NCI-H2081 (cell line): ENCODE measurements at places on chromosomes 5 and 9.

GRCh38 chr9:125631391-125632085 is 75.5 kb downstream of the MAPKAP1 start:
- DNase-seq, result peak; percentile 46

DNA sequence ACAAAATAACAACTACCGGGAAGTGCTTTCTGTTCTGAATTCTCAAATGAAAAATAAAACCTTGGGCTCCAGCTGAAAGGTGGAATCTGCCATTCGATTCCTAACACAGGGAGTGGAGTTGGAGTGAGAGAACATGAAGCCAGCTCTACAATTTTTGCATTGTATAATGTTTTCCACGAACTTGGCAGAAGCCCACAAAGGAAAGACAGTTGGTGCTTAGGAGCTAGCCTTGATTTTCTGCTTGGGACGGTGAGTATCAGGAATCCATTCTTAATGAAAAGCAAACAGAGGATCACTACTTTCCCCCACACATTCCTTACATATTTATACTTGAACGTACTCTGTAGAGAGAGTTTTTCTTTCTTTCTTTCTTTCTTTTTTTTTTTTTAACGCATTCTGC is 74.2 kb upstream of the FBXL7 start:
- no peak for DNase-seq

DNA sequence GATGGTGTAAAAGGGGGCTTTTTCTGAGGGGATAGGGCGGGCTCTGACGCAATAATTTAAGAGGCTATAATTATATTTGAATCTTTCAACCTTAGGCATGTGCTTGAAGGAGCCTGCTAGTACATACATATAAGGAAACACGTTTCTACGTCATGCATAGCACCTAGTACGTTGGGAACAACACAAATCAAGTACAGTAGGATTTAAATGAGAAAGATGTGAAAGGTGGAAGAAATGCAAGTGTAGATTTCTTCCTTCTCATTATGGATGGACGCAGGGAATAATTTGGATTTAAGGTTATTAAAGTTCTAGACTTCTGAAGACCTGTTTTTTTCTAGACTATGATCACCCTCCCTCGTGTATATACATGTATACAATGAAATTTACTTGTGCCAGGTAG is 927 bp upstream of the CDO1 start:
- DNase-seq, result no peak

DNA sequence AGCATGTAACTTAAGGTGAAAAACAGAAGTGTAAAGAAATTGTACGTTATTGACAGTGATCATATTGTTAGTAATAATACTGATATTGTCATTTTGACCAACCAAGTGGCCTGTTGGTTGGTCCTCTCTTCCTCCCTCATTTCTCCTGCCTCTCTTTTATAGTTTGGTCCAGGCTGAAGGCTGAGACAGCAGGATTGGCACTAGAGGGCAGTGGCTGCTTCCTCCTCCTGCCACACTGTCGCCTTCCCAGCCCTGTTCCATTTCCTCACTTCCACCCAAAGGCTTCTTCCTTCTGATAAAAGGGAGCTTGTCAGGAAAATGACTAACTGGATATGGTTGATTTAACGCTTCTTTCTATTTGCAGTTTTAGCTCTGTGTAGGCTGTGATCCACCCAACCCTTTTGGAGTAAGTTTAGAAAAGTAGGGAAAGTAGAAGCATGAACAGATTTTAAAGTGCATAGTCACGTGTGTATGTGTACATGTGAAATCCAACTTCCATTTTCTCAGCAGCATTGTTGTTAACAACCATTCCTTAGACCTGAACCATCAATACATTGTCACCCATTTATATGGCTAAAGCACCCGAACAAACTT is 35.6 kb downstream of the PTCD2 start:
- peak; percentile 8 for DNase-seq

DNA sequence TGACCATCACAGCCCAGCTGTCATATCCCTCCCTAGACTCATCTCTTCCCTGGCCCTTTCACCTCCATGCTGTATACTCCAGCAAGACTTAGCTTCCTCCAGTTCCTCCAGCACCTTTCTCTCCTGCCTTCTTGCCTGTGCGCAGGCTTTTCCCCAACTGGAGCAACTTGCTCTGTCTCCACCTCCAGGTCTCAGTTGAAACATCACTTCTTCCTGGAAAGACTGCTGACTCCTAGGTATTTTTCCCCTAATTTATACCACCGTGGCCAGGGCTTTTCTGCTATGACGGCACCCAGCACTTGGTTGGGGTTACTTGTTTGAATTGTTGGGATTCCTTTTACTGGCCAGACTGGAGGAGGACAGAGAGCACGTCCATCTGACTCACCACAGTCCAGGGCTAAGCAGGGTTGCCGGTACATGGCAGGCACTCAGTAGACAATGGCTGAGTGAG is 67.5 kb downstream of the KCNIP1 start:
- no peak for DNase-seq

DNA sequence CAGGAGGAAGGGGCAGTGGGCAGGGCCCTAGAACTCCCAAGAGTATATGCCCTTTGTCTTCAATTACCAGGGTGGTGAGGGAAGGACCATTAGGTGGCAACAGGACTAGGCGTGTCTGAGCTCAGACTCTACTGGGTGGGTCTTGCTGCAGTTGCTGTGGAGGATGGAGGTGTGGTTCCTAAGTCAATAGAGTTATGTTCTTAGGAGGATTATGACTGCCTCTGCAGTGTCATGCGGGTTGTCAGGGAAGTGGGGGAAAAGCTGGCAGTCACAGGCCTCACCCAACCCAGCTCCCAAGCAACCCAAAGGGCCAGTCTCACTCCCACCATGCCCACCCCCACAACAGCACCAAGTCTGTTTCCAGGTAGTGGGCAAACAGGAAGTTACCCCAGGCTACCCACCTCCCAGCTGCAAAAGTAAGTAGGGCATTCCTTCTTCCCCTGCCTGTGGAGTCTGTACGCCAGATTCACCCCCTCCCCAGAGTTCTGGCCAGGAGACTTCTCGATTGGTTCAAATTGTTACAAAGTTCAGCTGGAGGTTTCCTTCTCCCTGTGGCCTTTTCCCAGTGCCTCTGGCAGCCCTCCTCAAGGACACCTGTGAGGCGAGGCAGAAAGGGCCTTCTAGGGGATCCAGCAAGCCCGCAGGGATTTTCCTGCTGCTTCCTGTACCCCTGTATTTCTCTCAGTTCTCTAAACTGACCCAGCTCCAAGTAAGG is 145.3 kb downstream of the HINT1 start:
- DNase-seq, result no peak

GRCh38 chr5:8641786-8642505 is 773.0 kb downstream of the MTRR start:
- DNase-seq, result no peak

DNA sequence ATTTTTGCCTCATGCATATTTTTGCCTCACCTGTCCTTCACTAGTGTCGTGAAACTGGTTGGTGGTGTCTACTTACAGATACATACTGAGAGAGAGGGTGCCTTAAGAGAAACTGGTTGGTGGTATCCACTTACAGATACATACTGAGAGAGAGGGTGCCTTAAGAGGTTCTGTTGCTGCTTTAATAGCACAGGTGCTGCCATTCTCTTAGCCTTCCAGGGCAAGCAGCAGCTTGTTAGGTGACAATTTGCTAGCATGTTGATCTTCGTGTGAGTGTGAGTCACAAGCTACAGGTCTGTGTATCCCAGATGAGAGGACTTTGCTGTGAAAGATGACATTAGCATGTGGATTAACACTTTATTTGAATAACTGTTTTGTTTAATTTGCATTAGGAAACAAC is 1.4 kb downstream of the PTTG1 start:
- DNase-seq, result peak; percentile 11

DNA sequence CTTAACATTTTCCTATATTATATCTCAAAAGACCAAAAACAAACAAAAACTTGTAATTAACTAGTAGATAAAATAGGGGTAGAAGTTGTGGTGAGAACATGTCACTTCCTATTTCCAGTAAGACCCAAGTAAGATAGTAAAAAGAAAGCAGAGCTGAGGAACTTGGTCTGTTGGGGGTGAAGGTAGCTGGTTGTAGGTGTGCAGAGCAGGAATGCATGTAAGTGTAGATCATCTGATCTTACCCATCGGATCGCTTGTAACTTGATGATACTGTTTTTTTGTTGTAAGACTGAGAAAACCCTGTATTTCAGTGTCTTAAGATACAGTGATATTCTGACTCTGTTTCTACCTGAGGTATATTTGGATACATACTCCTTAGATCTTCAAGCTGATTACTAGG is 5.7 kb downstream of the SRP19 start:
- DNase-seq, result no peak

GRCh38 chr5:59390074-59390659 is 503.4 kb downstream of the PDE4D start:
- peak; percentile 4 for DNase-seq

DNA sequence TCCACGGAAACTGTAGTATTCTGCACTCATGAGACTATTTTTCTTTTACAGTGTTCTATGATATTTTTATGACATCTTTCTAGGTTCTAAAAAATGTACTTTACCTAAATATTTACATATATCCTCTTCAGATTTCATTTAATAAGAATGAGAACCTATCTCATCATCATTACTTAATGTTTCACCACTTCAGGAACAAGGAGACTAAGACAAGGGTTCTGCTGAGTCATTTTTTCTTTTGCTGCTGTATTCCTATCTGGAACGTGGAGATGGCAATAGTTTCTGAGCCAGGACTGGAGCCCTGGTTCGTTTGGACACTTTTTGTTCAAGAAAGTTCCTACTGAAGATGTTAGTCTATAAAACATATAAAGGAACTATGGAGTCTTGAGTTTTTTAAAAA is 258.2 kb upstream of the MAP3K1 start:
- no peak for DNase-seq

GRCh38 chr5:135106610-135107471 is 72.8 kb upstream of the PITX1 start:
- DNase-seq, result no peak

DNA sequence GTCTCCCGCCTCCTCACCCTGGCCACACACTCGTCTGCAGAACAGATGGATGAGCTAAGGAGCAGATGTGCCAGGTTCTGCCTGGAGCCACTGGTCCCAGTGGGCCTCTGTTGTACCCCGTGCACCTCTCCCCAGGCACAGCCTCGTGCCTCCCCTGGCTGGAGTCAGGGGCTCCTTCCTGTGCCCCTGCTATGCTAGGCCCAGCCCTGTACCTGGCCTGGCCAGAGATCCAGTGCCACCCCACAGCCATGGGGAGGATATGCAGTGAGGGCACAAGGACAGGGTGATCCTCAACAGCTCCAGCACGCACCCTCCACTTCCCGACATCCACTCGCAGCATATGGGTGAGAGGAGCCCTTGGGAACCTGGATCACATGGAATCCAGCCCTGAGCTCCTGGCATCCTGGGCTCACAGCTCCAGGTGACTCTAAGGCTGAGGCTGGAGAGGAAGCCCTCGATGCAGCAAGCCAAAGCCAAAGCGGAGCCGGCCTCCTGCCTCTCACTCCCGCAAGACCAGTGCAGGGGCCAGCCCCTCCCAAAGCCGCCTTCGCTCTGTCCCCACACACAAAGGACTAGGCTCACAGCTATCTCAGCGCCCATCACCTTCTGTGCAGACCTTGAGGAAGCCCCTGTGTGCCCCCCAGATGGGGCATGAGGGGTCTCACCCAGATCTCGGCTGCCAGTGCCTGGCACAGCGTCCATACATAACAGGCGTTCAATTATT is 23.7 kb upstream of the ADAMTS2 start:
- no peak for DNase-seq

GRCh38 chr5:88425124-88425523 is 156.5 kb upstream of the TMEM161B start:
- no peak for DNase-seq

DNA sequence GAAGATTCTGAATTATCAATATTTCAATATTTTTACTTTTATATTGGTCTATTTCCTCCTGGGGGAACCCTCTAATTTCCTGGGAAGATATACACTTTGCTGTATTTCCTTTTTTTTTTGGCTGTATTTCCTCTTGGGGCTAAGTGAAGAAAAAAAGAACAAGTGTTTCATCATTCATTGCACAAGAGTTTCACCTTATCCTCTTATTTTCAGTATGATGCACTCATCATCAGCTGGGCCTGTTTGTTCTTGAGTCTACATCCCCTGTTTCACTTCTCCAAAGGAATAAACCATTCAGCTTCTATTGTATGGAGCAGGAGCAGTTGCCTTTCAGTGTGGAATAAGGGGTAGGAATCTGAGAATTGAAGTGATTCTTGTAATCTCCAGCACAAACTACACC is 210.8 kb downstream of the FAM170A start:
- DNase-seq, result no peak

DNA sequence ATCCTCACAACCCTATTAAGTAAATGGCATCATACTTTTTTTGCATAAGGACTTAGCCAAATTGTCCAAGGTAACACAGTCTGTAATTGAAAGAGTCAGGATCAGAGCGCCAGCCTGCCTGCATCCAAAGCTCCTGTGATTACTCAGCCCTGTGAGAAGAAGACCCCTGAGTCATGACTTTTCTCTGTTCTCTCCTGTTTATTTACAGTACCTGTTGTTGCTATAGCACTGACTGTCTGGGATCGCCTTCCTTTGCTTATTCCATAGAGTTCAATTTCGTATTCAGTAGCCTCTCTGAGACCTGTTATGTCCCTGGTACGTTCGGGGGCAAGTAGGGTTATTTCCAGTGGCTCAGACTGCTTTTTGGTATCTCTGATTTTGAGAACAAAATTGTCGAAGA is 71.8 kb downstream of the TNC start:
- DNase-seq, result no peak

GRCh38 chr9:120579139-120580050 is 572 bp downstream of the CDK5RAP2 start:
- DNase-seq, result no peak

GRCh38 chr9:124831642-124832364 is 21.5 kb upstream of the WDR38 start:
- no peak for DNase-seq

DNA sequence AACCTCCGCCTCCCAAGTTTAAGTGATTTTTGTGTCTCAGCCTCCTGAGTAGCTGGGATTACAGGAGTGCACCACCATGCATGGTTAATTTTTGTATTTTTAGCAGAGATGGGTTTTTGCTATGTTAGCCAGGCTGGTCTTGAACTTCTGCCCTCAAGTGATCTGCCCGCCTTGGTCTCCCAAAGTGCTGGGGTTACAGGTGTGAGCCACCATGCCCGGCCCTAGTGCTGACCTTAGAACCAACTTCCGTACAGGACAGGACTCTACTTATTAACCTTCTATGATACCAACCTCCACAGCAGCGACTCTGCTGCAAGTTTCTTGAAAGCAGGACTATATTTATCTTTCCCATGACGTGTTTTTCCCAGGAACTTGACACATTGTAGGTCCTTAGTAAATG is 176.9 kb downstream of the RGS3 start:
- no peak for DNase-seq

GRCh38 chr5:35136386-35136785 is 88.6 kb upstream of the AGXT2 start:
- no peak for DNase-seq

- DNase-seq, result no peak
Observed at GRCh38 chr9:15576350-15577050, 23.7 kb downstream of the CCDC171 start.

- no peak for DNase-seq
Observed at GRCh38 chr5:57232293-57233033, 58.6 kb downstream of the GPBP1 start.

GRCh38 chr9:38626006-38626405 is 5.6 kb upstream of the ANKRD18A start:
- DNase-seq, result no peak

- DNase-seq, result no peak
Observed at GRCh38 chr9:35918780-35919179, 9.5 kb downstream of the SPAAR start.

- peak; percentile 86 for DNase-seq
Observed at GRCh38 chr9:34430843-34431437, 27.4 kb downstream of the FAM219A start.
